ENCODE measurements at places on chromosomes 1 and 21.

DNA sequence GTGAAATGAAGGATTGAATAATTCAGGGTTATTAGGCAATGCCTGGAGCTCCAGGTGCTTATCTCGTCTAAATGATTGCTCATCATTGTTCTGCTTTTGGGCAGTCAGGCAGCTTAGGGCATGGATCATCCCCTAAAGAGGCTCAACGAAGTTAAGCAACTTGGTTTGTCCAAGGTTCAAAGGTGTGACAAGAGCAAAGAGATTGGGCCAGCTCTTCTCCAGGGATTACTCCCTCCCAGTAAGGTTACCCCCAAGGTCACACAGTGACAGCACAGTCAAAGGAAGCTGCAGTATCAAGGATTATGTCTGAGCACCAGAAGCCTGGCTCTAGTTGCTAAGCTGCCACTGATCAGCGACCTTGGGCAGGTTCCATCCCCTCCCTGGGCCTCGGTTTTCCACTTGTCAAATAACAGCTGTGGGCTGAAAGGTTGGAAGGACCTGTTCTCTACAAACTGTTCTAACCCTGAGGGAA lies 6.8 kb downstream of the ETNK2 start:
- no peak for DNase-seq

- DNase-seq: no peak
These were observed 97.3 kb downstream of the SUSD4 start for GRCh38 chr1:223266632-223267172.

GRCh38 chr1:84347271-84347931 lies 45.9 kb downstream of the SAMD13 start:
- peak; percentile 32 for DNase-seq

- DNase-seq: peak; percentile 47
These were observed 81.3 kb upstream of the RGS4 start for GRCh38 chr1:162987866-162988265.

GRCh38 chr1:81802457-81802706 lies 1.6 kb downstream of the ADGRL2 start:
- no peak for DNase-seq

DNA sequence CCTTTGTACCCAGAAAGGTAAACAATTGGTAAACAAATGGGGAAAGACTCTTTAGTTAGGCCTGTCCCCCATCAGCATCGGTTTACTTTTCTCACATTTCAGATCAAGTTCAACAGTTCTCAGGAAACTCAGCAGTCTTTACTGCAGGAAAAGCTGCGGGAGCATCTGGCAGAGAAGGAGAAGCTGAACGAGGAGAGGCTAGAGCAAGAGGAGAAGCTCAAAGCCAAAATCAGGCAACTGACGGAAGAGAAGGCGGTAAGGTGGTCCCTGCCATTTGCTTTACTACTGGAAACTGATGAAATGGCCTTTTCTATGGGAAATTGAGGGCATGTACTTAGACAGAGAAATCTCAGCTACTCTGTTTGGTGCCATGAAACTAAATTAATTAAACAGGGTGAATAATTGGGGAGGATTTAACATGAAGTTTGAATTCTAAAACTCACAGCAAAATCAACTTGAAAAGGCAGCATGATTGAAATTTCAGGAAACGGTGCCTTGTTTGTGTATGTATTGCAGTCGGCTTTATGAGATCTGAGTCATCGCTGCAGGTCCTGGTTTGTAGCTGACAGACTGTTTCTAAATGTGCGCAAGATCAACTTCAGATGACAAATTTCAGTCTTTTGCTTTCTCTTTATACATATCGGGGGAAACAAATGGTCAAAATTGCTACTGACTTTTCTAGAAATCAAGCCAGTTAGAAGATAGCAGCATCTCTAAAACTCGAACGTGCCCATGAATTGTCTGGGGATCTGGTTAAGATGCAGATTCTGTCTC lies 67.9 kb upstream of the EFHD2 start:
- peak; percentile 74 for DNase-seq

DNA sequence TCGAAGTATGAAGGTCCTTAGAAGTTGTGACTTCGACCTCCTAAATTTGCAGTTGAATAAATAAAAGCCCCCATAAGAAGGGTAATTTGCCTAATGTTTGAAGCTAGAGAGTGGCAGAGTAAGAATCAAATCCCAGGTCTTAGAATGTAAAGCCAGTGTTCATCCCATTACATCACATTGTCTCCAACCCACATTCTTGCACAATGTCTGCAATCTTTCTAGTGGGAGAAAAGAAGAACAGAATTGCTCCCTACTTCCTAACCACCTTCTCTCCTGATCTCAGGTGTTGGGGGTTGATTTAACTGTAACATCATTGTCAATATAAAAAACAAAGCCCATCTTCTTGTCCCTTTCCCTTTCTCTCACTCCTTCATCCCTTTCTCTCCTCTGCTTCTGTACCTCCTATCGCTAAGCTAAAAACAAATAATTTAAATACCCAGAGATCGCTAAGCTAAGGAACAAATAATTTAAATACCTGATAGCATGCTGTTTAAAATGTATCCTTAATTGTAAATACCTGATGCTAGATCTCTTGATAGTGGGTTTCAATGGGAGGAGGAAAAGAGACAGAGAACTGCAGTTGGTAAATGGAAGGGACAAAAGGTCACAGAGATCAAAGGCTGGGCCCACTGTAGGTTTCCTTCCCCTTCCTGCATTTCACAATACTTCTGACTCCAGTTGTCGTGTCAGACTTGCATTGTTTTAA lies 32.1 kb upstream of the CCDC190 start:
- DNase-seq: no peak

DNA sequence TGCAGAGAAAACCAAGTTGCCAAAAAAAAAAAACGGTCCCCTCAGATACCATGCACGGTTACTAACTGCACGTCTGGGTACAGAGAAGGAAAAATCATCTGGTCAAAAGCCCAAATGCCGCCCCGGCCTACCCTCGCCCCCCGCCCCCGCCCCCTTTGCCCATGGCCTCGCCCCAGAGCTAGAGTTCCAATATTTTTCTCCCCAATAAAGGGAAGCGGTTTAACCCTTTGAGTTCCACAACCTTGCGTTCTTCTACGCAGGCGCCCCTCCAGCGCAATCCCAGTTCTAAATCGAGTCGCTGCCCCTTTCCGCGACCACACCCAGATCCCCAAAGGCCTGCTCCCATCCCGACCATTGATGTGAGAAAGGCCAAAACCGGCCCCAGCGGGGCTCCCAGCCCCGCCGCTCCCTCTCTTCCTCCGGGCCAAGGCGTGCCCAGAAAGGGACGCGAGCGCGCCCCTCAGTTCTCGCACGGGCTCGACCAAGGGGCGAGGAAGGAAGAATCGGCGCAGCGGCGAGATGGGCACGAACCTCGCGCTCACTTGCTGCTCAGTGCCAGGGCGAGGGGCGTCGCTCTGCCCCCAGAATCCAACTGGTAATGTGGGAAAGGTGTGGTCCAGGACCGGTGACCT lies 797 bp downstream of the WDR47 start:
- peak; percentile 12 for DNase-seq

- DNase-seq: peak; percentile 89
These were observed 3.6 kb upstream of the KIAA2013 start for GRCh38 chr1:11929849-11930248.

- DNase-seq: no peak
These were observed 21.0 kb downstream of the ATF3 start for GRCh38 chr1:212629450-212630157.

GRCh38 chr1:176110203-176110602 lies 96.9 kb downstream of the COP1 start:
- peak; percentile 62 for DNase-seq

GRCh38 chr1:55700359-55701130 lies 485.4 kb upstream of the USP24 start:
- DNase-seq: peak; percentile 79

- DNase-seq: peak; percentile 21
These were observed 157.2 kb downstream of the S1PR1 start for GRCh38 chr1:101394041-101394440.

GRCh38 chr1:2548068-2548589 lies 8.0 kb upstream of the TNFRSF14 start:
- DNase-seq: peak; percentile 62

DNA sequence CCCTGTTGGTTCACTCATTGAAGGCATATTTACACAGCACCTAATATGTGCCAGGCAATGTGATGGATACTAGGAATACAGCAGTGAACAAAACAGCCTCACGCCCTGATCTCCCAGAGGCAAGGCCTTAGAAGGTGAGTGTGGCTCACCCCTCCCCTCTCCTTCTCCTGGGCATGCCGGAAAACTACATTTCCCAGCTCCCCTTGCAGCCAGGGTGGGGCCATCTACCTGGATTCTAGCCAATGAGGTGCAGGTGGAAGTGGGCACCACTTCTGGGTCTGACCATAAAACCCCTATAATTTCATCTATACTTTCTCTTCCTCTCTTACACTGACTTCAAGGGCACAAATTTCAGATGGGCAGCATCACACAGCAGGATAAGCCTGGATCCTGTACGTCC lies 63.8 kb downstream of the FBXO2 start:
- no peak for DNase-seq

Measured in fibroblast of skin of back (primary cell).